ENCODE measurements at places on chromosomes 4 and X. TPM values are rescaled to one million over a fixed set of nuclear protein-coding genes. Genes with fewer than 3 reads are reported as not detected.

GRCh38 chr4:40212674-40213527, 16.1 kb downstream of the RHOH start:
- DNase-seq: no peak
- peak overlapping the region; percentile 92 for H3K27ac ChIP-seq
- H3K27me3 ChIP-seq: no peaks in the 10 kb centered on the region
- peaks cover 74% of the 10 kb centered on the region for H3K4me1 ChIP-seq
- peak overlapping the region; percentile 82 for H3K4me3 ChIP-seq
- peaks cover 67% of the 10 kb centered on the region for H3K36me3 ChIP-seq

GRCh38 chr4:26144526-26145155, 176.2 kb upstream of the RBPJ start:
- DNase-seq: no peak
- H3K4me3 ChIP-seq: no peak overlapping the region
- H3K4me1 ChIP-seq: peaks cover 6% of the 10 kb centered on the region
- no peak overlapping the region for H3K27ac ChIP-seq
- peaks cover 11% of the 10 kb centered on the region for H3K27me3 ChIP-seq
- peaks cover 6% of the 10 kb centered on the region for H3K36me3 ChIP-seq

DNA sequence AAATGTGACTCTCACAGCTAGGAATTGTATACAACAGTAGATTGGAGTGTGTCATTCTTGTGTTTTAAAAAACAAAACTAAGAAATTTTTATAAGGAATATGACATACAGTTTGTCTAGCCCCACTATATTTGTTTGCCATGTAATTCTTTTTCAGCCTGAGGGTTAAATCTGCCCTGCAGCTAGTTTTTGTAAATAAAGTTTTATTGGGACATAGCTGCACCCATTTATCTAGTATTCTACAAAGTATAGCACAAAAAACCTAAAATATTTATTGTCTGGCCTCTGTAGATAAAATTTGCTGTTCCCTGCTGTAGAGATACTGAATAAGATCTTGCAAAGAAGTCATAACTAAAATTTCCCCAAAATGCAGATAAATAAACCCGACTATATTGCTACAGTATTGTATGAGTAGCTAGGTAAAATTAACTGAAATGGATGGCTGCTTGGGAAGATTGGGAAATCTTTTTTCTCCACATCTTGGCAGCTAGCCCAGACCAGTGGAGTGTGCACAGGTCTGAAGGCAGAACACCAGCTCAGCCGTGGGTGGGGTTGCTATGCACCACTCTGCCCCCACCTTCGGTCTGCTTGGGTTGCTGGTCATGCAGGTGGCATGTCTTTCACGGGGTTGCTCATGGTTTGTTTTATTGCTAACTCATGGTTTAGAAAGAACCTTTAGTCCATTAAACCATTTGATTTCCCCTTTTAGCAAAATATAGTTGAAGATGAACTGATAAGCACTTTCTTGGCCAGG, 127.9 kb downstream of the KLHL8 start:
- H3K4me3 ChIP-seq: no peak overlapping the region
- H3K27ac ChIP-seq: no peak overlapping the region
- no peak for DNase-seq
- peaks cover 9% of the 10 kb centered on the region for H3K36me3 ChIP-seq

The MAGEA8 gene
- total RNA-seq: not detected

- DNase-seq: no peak
- H3K27ac ChIP-seq: no peak overlapping the region
- H3K27me3 ChIP-seq: peaks cover 21% of the 10 kb centered on the region
- no peak overlapping the region for H3K4me3 ChIP-seq
These were observed 112.1 kb upstream of the NAP1L5 start for GRCh38 chr4:88809576-88810219.

DNA sequence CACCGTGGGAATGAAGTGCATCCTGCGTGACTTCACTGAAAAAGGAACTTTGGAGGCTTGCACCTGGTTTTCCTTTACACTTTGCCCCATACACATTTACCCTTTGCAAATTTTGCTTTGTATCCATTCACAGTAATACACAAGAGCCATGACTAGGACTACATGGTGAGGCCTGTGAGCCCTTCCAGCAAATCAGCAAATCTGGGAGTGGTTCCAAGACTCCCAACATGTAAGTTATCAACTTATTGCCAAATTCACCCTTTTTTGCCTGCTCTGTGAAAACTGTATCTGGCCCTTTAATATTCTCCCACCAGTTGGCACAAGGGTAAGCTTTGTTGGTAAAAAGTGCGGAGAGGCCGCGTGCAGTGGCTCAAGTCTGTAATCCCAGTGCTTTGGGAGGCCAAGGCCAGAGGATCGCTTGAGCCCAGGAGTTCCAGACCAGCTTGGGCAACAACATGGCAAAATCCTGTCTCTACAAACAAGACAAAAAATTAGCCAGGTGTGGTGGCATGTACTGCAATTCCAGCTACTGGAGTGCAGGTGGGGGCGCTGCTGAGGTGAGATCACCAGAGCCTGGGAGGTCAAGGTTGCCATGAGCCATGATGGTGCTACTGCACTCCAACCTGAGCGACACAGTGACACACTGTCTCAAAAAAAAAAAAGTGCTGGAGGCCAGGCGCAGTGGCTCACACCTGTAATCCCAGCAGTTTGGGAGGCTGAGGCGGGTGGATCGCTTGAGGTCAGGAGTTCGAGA, 5.0 kb downstream of the PRMT9 start:
- H3K4me1 ChIP-seq: peaks cover 18% of the 10 kb centered on the region
- peaks cover 23% of the 10 kb centered on the region for H3K36me3 ChIP-seq
- H3K27ac ChIP-seq: no peak overlapping the region
- H3K4me3 ChIP-seq: no peak overlapping the region
- DNase-seq: no peak

DNA sequence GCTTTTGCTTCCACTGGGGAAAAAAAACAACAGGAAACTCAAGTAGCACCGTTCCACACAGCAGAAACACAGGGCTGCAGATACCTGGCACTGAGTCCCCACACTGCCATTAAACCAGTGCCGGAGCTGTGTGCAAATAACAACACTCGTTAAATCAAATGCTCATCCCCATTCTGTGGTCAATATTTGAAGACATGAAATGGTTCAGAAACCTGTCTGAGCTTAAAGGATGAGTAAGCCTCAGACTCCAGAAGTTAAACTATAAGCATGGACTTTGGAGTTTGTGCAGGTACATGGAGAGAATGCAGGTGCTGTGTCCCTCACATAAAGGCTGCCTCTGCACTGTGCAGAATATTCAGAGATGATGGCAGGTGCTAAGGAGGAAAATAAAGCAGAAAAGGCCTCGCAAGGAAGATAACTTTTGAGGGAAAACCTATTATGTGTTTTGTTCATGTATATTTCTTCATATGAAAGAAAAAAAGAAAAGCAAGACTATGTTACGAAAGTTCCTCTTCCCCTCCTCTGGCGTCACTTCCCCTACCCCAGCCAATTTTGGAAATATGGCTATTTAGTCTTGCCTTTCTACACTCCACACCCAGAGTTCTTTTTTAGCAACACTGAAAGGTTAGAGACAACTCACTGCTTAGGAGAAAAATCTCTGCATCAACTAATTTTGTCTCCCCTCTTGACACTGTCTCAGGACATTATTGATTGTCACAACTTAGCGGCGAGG, 4.6 kb downstream of the MPP1 start:
- H3K27me3 ChIP-seq: no peaks in the 10 kb centered on the region
- no peak for DNase-seq
- peak overlapping the region; percentile 65 for H3K4me3 ChIP-seq
- H3K27ac ChIP-seq: peak overlapping the region; percentile 81
- H3K4me1 ChIP-seq: peaks cover 50% of the 10 kb centered on the region

GRCh38 chrX:81195259-81195658, 6.5 kb downstream of the HMGN5 start:
- H3K27me3 ChIP-seq: no peaks in the 10 kb centered on the region
- no peak overlapping the region for H3K4me3 ChIP-seq
- H3K36me3 ChIP-seq: no peaks in the 10 kb centered on the region
- H3K27ac ChIP-seq: no peak overlapping the region
- no peak for DNase-seq
- H3K4me1 ChIP-seq: peaks cover 6% of the 10 kb centered on the region

GRCh38 chrX:13223868-13224567, 95.8 kb downstream of the ATXN3L start:
- no peaks in the 10 kb centered on the region for H3K36me3 ChIP-seq
- H3K27ac ChIP-seq: no peak overlapping the region
- no peaks in the 10 kb centered on the region for H3K27me3 ChIP-seq
- no peak for DNase-seq
- no peak overlapping the region for H3K4me3 ChIP-seq
- no peaks in the 10 kb centered on the region for H3K4me1 ChIP-seq

- no peaks in the 10 kb centered on the region for H3K27me3 ChIP-seq
- DNase-seq: no peak
- no peak overlapping the region for H3K27ac ChIP-seq
- H3K4me3 ChIP-seq: no peak overlapping the region
These were observed 118.0 kb upstream of the GPC4 start for GRCh38 chrX:133533249-133533648.

The CENPVL2 gene
- total RNA-seq: not detected

DNA sequence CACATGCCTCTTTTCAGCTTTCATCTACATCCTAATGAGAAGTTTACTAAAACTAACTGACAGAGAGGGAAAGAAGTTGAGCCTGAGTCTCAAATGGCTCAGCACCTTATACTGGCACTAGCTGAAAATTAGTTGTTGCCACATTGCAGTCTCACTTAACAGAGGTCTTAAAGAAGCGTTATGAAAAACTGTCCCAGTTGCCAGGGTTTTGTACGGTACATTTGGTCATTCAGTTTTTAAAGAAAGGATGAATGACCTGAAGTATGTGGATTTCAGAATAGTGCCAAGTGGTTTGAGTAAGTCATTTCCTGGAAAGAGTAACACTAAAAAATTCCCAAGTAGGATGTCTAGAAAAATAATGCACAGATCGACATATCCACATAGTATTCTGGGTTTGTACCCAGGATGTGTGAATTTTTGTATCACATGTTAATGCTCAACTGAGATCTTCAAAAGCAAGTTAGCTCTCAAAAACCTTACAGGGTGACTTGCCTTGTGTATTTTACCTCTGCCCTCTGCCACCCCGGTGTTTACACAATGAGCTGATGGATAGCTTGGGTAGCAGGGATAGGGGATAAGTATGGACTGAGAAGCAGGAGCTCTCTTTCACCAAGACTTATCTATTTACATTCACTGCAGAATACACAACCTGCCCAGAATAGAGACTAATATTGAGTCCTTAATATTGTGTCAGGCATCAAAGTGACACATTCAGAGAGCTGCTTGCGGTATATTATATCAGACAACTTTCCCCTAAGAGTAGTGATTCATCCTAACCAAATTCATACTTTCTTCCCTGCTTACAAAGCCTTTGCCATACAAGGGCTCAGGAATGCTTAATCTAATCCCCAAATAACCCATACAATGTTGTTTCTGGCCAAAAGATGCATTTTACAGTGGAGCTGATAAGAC, 1075.7 kb upstream of the PABPC4L start:
- DNase-seq: no peak
- H3K27me3 ChIP-seq: no peaks in the 10 kb centered on the region
- H3K36me3 ChIP-seq: no peaks in the 10 kb centered on the region
- no peak overlapping the region for H3K27ac ChIP-seq
- no peak overlapping the region for H3K4me3 ChIP-seq

DNA sequence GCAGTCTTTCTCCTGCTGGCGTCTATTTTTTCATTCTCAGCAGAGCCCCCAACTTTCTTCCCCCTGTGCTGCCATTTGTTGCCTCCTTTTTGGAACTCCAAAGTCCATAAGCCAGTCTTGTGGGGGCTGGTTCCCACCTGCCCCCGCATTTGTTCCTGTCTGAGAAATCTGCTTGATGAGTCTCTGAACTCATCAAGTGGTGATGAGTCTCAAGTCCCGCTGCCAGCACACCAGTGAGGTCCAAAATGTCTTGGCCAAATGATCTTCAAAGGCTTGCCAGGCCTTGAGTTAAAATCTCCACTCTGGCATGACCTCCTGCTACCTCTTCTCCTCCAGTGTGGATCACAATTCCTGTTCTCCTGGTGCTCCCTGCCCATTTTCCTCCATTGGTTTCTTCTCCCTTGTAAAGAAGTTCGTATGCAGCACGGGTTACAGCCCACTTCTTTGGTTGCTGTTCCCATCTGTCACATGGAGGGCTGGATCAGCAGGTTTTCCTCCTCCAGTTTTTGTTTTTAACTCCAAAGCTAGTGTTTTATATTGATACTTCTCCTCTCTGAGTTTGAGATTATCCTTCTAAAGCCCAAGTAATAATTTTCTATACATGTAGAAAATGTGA, 72.7 kb upstream of the LIMCH1 start:
- peaks cover 2% of the 10 kb centered on the region for H3K27me3 ChIP-seq
- H3K4me1 ChIP-seq: no peaks in the 10 kb centered on the region
- no peak overlapping the region for H3K27ac ChIP-seq
- H3K36me3 ChIP-seq: no peaks in the 10 kb centered on the region
- H3K4me3 ChIP-seq: no peak overlapping the region

DNA sequence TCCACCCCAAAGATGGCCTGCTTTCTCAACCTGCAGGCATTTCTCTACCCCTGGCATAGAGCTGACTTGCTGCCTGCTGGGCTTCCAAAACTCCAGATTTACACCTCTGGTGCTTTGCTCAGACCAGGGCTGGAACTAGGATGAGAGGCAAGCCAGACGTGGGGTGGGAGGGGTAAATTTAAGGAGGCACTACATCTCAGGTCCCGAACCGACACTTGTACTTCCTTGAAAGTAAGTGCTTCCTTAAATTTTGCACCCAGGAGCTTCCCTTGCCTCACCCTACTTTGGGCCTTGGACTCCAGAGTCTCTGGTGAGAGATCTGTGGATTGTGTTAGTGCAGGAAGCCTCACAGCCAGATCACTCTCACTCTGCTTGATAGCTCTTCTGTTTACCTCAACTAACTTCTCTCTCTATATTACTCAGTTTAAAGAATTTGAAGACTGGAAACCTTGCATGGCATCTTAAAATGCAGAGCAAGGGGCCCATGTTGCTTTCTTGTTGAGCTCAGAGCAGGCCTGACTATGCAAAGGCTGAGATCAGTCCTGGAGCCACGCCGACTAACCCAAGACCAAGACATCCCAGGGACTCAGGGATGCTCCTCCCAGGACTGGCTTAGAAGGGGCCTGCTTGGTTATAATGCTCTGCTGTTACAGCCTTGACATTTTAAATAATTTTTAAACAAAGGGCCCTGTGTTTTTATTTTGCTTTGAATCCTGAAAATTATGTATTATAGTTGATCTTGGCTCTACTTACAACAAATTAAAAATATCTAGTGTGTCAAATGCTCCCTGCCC, 145.0 kb upstream of the LEF1 start:
- peaks cover 3% of the 10 kb centered on the region for H3K27me3 ChIP-seq
- no peak for DNase-seq
- H3K4me3 ChIP-seq: no peak overlapping the region
- peaks cover 22% of the 10 kb centered on the region for H3K4me1 ChIP-seq
- no peaks in the 10 kb centered on the region for H3K36me3 ChIP-seq

GRCh38 chrX:17262123-17262522, 112.9 kb upstream of the NHS start:
- no peak overlapping the region for H3K4me3 ChIP-seq
- DNase-seq: no peak
- H3K27ac ChIP-seq: no peak overlapping the region
- H3K27me3 ChIP-seq: peaks cover 4% of the 10 kb centered on the region
- H3K36me3 ChIP-seq: no peaks in the 10 kb centered on the region

GRCh38 chr4:165191814-165192499, 15.4 kb upstream of the KLHL2 start:
- no peaks in the 10 kb centered on the region for H3K27me3 ChIP-seq
- no peak overlapping the region for H3K4me3 ChIP-seq
- H3K27ac ChIP-seq: no peak overlapping the region
- H3K4me1 ChIP-seq: peaks cover 22% of the 10 kb centered on the region
- H3K36me3 ChIP-seq: peaks cover 4% of the 10 kb centered on the region
